ENCODE measurements at places on chromosomes 12 and 14.

GRCh38 chr14:102375119-102375518 lies 12.4 kb downstream of the TECPR2 start:
- no peak for DNase-seq

- DNase-seq = no peak
Measured at GRCh38 chr14:36479344-36479743, 40.7 kb downstream of the NKX2-1 start.

DNA sequence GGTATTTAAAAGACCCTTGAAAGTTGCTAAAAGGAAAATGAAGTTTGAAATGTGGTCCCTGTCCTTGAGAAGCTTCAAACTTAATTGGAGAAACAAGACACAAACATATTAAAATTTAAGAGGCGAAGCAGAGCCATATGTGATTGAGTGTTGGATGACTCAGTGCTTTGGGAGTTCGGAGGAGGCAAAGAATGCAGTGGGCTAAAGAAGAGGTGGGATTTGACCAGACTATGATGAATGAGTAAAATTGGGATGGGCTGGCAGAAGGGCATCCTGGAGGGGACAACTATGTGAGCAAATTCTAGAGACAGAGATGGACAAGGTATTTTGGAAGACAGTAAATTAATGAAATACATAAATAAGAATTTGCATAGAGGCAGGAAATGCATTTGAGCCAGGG lies 358.6 kb downstream of the EGLN3 start:
- DNase-seq = no peak

- DNase-seq = no peak
Measured at GRCh38 chr12:69309461-69309860, 38.7 kb upstream of the LYZ start.

DNA sequence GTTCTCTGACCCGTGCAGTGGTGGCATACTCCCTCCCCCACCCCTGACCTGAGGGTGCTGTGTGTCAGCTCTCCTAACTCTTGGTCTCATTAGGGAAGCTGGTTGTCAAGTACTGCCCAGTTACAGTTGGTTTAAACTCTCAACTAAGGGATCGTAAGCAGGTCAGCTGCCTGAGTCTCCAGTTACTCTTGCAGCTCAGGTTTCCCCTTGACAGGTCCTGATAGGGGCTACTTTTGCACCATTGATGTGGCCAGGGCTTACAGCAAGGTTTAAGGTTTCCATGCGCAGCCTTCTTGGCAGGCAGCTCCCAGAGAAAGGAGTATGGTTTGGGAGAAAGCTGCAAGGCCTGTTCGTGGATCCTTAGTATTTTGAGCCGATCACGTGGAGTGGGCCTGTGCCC lies 74.5 kb downstream of the ETV6 start:
- no peak for DNase-seq

Measured in kidney (tissue), 22 donors.